ENCODE measurements at places on chromosomes 1 and 21. TPM values are rescaled to one million over a fixed set of nuclear protein-coding genes. Genes with fewer than 3 reads are reported as not detected.

The EXO1 gene
- 43.7 TPM for total RNA-seq

DNA sequence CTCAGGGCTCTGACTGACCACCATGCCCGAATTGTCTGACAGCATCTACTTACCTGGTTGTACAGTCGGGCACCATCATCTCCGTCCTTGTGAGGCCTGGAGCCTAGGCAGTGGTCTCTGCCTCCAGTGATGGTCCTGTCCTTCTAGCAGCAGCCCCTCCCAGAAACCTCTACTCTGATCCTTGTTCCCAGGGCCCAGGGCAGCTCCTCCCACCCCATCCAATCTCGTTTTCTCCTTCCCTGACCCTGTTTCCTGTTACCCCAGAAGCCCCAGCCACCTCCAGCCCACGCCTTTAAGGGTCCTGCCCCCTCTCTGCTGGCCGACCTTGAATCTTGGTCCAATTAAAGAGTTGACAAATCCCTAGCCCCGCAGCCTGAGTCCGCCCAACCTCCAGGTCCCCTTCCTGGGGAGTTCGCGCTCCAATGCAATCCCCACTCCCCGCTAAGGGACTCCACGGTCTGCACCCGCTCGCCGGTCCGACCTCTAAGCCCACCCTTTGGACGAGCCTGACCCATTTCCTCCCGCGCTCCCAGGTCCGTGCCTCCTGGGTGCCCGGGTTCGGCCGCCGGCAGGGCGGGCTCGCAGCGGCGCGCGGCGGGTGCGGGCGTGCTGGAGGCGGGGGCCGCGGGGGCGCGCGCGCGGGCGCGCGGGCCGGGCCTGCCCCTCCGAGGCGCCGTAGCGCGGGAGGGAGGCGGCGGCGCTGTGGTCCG lies at the start of gene B4GALT2:
TSS of gene B4GALT2 (plus strand) at position 660 of the 710 bp plus-strand sequence. CDS start 1,951 bp downstream, outside the sequence.
- DNase-seq: peak; percentile 68

The F3 gene
- total RNA-seq: 21.7 TPM

The CCDC181 gene
- total RNA-seq: 2.9 TPM

The AADACL4 gene
- not detected for total RNA-seq

GRCh38 chr1:207020065-207020708 lies 12.4 kb downstream of the C1orf116 start:
- no peak for DNase-seq

The QSOX1 gene
- total RNA-seq: 76.5 TPM

- DNase-seq: peak; percentile 20
These were observed 118.3 kb downstream of the PTPRU start for GRCh38 chr1:29354511-29355098.

DNA sequence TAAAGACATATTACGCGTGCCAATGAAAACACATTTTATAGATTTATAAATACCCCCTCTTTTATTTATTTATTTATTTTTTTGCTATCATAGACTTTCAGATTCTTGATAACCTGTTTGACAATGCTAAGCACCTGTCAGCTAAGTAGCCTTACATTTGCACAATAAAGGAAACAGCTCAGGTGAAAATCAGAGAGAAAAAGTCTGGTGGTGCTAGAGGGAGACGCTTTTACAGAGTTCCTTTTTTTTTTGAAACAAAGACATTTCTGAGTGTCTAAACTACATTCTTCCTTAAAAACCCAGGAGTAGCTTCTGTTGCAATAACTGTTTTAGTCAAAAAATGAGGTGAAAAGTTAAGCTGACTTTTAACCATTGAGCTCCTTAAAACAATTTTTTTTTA lies 1611.6 kb downstream of the NCAM2 start:
- DNase-seq: no peak

The C4BPB gene
- total RNA-seq: not detected

DNA sequence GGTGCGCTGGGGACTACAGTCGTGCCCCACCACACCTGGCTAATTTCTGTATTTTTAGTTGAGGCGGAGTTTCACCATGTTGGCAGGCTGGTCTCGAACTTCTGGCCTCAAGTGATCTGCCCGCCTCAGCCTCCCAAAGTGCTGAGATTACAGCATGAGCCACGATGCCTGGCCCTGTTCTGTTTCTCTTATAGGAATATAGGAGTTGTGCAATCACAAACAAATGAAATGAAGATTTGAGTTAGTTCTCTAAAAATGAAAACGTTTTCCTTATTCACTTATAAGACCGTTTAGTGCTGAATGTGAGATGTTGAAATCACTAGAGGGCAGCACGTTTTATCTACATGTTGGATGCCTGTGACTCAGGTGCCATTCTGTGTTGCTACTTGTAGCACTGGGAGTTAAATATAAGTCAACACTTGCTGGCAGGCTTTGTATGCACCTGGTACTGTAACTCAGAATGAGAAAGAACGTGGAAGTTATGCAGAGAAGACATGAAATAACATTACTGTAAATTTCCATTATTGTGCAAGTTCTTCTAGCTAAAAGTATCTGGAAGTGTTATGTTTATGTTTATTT lies 45.8 kb downstream of the MIGA1 start:
- DNase-seq: no peak

- no peak for DNase-seq
These were observed at the start of gene PRSS38 for GRCh38 chr1:227815468-227816409. Gene PRSS38, plus strand, starts transcription at chr1:227815675. Its CDS starts 42 bp downstream, at chr1:227815717.

The CCDC17 gene
- 1.9 TPM for total RNA-seq

DNA sequence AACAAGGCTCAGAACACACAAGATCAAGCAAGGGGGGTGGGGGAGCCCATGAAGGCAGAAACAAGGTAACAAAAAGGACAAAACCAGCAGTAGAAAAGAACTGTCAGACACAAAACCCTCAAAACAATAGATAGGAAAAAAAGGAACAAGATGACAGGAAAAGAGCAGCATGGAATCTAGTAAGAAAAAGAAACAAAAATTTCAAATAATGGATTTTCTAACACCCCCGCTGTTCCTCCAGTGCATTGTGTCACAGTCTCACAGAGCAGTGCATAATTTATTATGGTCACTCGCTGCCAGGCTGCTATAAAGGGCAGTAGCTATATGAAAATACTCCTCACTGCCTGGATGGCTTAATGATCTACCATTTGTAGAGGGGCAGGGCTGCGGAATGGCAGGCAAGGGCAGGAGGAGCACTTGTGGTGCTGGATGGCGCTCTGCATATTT lies 567.9 kb downstream of the DPYD start:
- DNase-seq: no peak

DNA sequence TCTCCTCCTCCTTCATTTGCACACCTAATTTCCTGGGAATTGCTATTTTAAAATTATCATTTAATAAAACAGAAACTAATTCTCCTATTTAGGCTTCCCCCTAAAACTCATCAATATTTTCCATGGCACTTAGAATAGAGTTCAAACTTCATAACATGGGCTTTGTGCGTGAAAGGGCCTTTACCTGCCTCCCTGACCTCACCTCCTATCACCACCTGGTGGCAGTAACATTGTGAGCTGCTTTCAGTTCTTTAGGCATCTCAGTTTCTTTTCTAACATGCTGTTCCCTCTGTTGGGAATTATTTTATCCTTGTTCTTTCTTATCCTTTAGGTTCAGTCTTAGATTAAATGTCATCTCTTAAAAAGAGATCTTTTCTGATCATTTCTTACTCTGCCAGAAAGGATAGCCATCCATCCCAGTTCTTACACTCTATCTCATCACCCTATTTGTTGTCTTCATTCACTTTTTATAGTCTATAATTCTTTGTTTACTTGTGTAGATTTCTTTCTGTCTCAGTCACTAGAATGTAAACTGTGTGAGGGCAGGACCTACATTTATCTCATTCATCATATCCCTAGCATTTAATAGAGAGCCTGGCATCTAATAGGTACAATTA lies 133.8 kb upstream of the KIAA1614 start:
- peak; percentile 33 for DNase-seq

The RAB25 gene
- total RNA-seq: 42.8 TPM

DNA sequence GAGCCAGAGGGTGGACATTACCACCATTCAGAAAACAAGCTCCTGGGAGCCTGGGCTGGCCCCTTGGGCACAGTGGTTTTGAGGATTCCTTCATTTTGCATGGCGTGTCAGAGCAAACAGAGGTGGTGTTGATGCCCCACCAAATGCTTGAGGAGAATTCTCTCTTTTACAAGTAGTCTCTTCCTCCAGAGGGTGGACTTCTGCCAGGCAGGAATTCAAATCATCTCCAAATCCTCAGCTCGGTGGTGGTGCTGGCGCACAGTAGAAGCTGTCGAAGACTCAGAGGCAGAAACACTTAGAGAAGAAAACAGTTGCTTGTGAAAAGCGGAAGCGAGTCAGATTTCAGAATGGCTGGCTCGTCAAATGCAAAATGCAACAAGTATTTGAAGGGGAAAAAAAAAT lies 3.4 kb upstream of the CHI3L1 start:
- DNase-seq: no peak

The FAM163A gene
- 0.46 TPM for total RNA-seq

- no peak for DNase-seq
These were observed 11.8 kb upstream of the SDHB start for GRCh38 chr1:17065666-17066065.

- no peak for DNase-seq
These were observed 140.5 kb downstream of the TIAM1 start for GRCh38 chr21:31203431-31204054.

DNA sequence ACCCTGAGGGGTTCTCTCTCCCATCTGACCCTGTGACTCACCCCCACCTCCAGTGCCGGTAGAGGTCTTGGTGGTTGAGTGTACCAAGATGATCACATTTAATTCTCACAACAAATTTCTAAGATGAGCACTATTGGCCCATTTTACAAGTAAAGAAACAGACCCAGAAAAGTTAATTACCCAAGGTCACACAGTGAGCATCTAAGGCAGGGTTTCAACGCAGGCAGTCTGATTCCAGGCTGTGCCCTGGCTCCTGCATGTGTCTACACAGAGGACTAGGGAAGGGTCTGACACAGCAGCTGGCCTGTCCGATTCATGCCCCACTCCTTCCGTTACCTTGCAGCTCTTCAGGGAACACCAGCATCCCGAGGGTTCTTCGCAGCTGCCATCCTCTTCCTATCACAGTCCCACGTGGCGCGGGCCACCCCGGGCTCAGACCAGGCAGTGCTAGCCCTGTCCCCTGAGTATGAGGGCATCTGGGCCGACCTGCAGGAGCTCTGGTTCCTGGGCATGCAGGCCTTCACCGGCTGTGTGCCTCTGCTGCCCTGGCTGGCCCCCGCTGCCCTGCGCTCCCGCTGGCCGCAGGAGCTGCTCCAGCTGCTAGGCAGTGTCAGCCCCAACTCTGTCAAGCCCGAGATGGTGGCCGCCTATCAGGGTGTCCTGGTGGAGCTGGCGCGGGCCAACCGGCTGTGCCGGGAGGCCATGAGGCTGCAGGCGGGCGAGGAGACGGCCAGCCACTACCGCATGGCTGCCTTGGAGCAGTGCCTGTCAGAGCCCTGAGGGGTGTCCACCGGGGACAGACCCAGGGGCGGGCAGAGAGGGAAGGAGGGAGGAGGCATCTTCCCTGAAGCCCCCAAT lies 7.5 kb downstream of the NCDN start:
- DNase-seq: no peak

The RGS18 gene
- total RNA-seq: not detected

GRCh38 chr1:206047271-206047670 lies 5.7 kb upstream of the RHEX start:
- no peak for DNase-seq

DNA sequence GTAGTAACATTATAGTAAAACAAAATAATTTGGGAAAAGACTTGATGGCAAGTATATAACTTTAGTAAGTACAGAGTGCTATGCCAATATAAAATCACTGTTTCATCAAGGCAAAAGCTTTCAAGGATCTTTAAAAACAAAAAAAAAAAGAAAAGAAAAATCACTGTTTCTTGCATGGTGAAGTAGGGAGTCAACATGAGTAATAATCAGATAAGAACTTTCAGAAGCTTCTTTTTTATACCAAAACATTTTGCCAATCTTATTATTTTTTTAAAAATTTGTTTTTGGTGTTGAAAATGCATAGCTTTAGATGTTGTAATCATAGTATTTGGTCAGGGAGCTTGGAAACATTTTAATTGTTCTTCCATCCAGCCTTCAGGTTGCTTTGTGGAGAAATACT lies 37.2 kb downstream of the CAMSAP2 start:
- no peak for DNase-seq

The C1orf167 gene
- total RNA-seq: not detected

The HUNK gene
- total RNA-seq: 5.7 TPM

- peak; percentile 40 for DNase-seq
These were observed 46.9 kb downstream of the YARS1 start for GRCh38 chr1:32770221-32770731.

GRCh38 chr1:24150234-24151174 lies 7.6 kb upstream of the IL22RA1 start:
- DNase-seq: peak; percentile 97

DNA sequence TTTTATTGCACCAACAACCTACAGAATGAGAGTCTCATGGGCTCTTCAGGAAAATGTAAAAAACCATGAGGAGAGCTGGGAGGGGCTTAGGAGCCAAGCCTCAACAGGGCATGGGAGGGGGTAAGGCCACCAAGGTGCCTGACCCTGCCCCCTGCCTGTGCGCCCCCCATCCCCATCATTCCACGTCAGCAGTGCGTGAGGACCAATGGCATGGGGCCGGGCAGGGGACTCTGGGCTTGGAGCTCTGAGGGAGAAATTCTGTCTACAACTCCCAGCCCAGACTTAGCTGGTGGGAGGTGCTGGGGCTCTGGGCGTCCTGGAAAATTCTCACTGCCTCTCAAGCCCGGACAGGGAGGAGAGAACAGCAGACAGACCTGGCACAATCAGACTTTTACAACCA lies 5.2 kb upstream of the CAMK2N1 start:
- DNase-seq: no peak
